ENCODE measurements at places on chromosomes 5 and 9.

DNA sequence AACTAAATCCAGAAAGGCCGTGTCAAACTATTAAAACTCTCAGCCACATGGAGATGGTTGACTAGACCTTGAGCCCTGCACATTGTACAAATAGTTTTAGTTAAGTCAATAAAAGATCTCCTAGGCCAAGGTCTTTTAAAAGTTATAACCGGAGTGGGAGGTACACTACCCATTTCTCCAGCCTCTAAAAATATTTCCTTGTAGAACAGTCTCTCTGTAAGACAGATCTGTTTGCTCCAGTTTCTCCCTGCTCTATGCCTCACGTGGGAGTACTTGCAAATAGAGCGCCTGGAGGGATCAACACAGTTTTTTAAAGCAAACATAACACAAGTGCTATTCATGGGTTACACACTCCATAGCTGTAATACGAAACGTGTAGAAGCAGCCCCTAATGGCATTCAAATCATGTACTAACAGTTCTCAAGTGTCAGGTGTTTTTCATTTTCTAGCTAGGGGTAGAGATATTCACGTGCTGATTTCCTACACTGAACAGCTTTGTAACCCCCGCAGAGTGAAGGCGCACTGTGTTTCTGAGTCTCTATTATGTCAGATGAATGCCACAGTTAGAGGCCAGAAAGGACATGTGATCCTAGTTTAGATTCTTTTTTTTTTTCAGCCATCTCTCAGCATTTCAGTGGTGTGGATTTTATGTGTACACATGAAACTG lies 703.4 kb upstream of the GRAMD2B start:
- no peak for DNase-seq

- no peak for DNase-seq
Measured at GRCh38 chr5:97096846-97097245, 45.6 kb downstream of the LIX1 start.

DNA sequence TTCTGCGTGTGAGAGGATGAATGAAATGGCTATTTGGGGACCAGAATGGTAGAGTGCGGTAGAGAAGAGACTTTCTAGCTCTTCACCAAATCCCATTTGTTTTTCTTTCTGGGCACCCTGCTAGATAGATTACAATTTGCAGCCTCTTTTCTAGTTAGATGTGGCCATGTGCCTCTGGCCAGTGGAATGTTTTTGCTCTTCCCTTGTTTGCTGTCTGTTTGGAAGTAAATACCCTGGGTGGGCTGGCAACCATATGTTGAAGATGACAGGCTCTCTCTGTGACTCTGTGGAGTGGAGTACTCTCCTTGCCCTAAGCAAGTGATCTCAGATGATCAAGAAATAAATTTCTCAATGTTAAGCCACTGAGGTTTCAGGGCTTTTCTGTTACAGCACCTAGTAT lies 12.9 kb downstream of the GNG10 start:
- no peak for DNase-seq

- peak; percentile 43 for DNase-seq
Measured at GRCh38 chr5:80607832-80608231, 37.8 kb upstream of the ANKRD34B start.

DNA sequence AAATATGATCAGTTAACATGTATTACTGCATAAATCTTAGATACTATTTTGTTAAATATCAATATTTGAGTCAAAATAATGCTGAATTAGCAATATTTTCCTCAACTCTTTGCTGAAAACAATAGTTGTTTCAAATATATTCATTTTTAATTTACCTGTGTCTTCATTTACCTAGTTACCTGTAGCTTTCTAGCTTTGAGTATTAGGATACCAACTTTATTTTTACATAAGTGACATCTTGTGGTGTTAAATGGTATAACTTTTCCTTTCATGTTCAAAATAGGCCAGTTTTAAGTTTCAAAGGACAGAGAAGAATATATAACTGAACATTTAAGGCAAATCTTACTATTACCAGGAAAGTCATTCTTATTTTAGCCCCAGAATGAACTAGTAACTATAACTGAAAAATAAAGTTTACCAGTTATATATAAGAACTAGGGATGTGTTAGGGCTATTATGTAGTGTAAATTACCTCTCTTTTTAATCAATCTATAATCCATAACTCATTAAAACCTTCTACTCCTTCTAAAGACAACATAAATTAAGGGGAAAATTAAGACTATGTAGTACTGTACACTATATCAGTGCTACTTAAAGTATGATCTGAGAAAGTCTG lies 25.3 kb downstream of the AP3B1 start:
- peak; percentile 21 for DNase-seq

GRCh38 chr9:4774209-4774608 lies 18.5 kb upstream of the RCL1 start:
- no peak for DNase-seq

GRCh38 chr5:153797484-153797883 lies 241.2 kb downstream of the FAM114A2 start:
- peak; percentile 23 for DNase-seq

DNA sequence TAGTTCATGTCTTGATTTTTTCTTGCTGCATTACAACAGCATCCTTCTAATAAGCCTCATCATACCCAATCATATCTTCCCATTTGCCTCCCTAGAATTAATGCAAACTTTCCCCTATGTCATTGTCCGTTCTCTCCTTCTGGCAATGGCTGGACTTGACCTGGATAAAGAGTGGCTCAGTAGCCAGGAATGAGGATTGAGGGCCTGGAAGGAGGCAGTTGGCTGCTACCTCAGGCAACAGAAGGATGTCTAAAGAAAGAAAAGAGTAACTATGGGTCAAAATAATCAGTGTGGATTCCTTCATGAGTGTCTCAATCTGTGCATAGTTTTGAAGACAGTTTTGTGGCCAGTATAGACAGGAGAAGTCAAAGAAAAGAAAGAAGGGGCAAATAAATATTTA lies 209.6 kb downstream of the TRPM3 start:
- DNase-seq: no peak

GRCh38 chr5:179319741-179320281 lies 25.4 kb downstream of the ADAMTS2 start:
- DNase-seq: no peak

- no peak for DNase-seq
Measured at GRCh38 chr5:6886866-6887265, 173.6 kb downstream of the TENT4A start.

DNA sequence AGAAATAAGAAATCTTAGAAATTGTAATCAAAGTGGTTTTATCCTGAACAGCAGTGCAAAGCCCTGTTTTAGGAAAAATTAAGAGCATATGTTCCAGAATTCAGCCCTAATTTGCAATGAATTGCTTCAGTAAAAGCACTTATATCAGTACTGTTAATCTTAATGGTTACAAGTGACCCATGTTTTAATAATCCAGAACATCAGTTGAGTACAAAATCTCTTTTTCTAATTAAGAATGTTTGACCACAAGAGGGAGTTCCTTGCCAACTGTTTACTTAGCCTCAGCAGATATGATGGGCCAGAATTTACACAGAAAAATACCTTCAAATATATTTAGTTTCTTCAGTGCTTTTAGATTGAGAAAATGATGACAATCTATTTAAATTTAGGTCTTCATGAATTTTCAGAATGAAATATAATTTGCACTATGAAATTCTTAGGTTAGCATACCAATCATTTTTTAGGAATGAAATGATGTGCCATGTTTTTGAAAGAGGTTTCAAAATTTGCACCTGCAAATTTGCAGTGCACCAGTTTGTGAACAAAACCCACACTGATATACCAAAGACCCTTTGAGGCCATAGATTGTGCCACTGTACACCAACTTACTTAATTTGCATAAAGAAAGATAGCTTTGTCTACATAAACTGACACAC lies 926.3 kb upstream of the ARRDC3 start:
- peak; percentile 7 for DNase-seq

- DNase-seq: no peak
Measured at GRCh38 chr5:61386045-61386800, 54.2 kb downstream of the ZSWIM6 start.

DNA sequence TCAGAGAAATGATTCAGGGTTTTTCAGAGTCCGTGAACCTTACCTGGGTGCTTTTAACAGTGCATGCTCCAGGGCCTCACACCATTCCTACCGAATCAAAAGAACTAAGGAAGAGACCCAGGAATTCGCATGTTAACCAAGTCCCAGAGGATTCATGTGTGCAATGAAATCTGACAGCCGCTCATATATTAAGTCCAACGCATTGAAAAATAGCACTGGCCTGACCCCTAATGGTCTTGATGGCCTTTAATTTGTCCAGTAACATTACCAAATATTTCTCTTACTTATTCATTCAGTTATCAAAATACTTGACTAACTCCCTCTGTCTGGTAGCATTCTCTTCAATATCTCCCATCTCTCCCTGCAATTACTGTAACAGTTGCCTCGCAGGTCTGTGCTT lies 55.0 kb upstream of the MARCHF11 start:
- no peak for DNase-seq

DNA sequence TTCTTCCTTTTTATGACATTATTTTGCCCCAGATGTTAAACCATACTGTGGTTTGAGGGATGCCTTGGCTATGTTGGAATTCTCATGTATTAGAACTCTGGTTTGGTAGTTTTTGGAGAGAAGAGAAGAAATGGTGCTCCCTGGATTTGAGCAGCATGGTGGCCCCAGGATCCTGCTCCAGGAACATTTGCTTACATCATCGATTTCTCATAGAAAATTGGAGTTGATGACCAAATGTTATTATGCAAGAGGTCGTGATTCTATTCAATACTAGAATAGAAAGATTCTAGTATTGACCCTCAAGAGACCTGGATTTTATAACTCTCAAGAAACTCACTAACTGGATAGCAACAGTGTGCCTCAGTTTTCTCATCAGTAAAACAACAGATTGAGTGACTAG lies 77.5 kb upstream of the GNAQ start:
- no peak for DNase-seq

GRCh38 chr5:35902046-35902672 lies 36.3 kb downstream of the CAPSL start:
- DNase-seq: no peak

GRCh38 chr9:80649001-80649420 lies 1040.3 kb downstream of the TLE1 start:
- no peak for DNase-seq

GRCh38 chr9:80175286-80176150 lies 603.8 kb downstream of the TLE4 start:
- no peak for DNase-seq

- DNase-seq: peak; percentile 67
Measured at GRCh38 chr5:158819840-158820620, 279.7 kb downstream of the EBF1 start.

DNA sequence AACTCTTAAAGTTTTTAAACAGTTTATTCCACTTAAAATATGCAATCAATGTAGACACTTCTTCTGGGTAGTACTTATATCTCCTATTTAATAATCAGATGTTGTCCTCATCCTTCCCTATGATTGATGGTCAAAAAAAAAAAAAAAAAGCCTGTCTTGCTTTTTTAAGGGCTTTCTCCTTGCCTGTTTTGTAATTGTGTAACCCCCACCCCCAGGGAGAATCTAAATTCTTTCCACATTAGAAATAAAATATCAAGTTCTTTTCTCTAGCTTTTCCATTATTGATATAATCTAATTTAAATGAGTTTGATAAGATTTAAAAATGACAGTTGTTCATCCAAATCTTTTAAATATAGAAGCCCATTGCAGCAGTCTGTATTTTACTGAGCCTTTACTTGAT lies 119.7 kb downstream of the CHSY3 start:
- no peak for DNase-seq

- DNase-seq: no peak
Measured at GRCh38 chr5:114265432-114266060, 96.3 kb upstream of the KCNN2 start.

DNA sequence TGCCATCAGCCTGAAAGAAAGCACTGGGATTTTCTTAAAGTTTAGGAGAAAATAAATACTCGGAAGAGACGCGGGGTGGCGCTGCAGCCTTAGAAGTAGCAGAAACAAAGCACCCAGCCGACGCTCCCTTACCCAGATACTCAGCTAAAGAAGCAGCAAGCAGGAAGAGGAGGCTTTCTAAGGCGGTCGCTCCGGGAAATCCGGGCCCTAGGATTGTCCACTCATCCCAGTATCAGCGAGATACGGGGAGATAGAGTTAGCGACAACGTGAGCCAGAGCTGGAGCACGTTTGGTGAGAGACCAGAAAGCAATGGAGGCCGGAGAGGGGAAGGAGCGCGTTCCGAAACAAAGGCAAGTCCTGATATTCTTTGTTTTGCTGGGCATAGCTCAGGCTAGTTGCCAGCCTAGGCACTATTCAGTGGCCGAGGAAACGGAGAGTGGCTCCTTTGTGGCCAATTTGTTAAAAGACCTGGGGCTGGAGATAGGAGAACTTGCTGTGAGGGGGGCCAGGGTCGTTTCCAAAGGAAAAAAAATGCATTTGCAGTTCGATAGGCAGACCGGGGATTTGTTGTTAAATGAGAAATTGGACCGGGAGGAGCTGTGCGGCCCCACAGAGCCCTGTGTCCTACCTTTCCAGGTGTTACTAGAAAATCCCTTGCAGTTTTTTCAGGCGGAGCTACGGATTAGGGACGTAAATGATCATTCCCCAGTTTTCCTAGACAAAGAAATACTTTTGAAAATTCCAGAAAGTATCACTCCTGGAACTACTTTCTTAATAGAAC lies at the start of gene PCDHB2:
Gene PCDHB2, plus strand, starts transcription at position 135 of the 782 bp plus-strand sequence. Its CDS starts 176 bp downstream, at position 311.
- no peak for DNase-seq

- no peak for DNase-seq
Measured at GRCh38 chr9:114386361-114386885, 1.4 kb downstream of the AKNA start.

DNA sequence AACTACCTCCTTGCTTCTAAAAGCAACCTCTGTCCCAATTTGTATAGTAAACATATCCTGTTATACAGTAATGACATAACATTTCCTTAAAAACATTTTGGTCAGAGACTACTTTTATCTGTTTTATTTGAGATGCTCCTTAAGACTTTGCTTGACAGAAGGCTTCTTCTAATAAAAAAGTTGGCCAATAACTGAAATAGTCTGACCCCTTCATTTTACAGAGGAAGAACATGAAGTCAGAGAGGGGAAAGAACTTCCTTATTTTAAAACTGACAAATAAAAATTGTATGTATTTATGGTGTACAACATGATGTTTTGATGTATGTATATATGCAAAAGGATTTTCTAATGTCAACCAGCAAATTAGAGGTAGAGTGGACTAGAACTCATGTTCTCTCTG lies 35.8 kb upstream of the SPARC start:
- no peak for DNase-seq

DNA sequence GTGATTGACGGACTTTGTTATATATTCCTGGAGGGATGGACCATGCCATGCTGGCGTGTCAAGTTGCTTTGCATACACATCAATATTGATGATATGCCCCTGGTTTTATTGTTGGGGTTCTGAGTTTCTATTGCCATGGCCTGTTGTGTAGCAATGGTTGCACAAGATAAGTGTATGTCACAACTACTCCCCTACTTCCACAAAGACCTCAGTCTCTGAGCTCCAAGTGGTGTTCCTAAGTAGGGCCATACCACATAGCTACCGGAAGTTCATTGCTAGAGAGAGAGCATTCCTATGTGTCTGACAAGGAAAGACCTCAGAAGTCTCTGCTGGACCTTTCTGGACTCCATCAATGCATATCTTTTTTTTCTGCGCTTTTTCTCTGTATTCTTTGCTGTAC lies 19.8 kb downstream of the TXNDC8 start:
- DNase-seq: no peak

DNA sequence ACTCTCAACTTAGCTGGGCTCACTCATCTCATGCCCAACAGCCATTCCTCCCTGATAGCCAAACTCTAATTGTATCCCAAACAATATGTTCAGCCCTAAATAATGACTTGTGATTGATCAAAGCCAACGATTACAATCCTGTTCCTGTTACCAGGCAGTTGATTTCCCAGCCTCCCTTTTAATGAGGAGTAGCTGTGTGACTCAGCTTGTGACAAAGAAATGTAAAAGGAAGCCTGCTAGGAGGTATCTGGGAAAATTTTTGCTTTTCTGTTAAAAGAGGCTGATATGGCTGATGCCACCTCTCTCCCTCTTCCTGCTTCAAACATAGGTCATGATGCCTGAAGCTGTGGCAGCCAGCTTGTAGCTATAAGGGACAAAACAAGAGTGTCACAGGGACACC lies 19.6 kb upstream of the ENC1 start:
- DNase-seq: no peak

All from GM10248 (cell line).